ENCODE measurements at places on chromosomes 12 and 14.

DNA sequence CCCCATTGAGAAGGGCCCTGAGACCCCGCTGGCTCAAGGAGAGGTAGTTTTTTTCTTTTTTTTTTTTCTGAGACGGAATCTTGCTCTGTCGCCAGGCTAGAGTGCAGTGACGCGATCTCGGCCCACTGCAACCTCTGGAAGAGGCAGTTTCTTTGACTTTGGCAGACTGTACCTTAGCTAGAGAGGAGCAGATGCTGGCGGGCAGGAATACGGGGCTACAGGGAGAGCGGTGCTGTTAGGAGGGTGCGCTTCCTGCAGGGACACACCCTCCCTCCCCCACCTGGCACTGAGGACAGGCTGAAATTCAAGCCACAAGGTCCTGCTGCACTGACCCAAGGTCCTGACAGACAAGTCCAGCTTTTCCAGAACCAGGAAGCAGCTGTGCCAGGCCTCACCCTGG, 32.2 kb upstream of the NUDT14 start:
- H3K4me3 ChIP-seq: no peak overlapping the region
- H3K27me3 ChIP-seq: no peaks in the 10 kb centered on the region
- no peaks in the 10 kb centered on the region for H3K4me1 ChIP-seq
- no peak for DNase-seq
- H3K36me3 ChIP-seq: peaks cover 43% of the 10 kb centered on the region
- no peak overlapping the region for H3K27ac ChIP-seq

DNA sequence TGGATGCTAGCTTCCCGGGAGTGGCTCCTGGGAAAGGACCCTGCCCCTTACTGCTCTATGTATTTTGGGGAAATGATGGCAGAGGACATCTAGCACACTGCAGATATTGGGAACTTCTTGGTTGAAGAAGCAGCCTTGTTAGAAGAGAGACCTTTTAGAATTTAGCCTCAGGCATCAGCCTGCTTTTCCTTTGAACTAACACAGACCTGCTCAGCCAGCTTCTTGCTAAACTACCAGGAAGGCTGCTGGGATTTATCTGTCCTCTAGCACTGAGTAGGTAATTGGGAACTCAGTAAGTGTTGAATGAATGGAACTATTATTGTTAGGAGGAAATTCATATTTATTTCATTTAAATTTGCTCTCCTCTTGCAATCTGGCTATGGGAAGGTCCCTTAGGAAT, 77.3 kb downstream of the DRAM1 start:
- H3K27ac ChIP-seq: no peak overlapping the region
- H3K27me3 ChIP-seq: no peaks in the 10 kb centered on the region
- no peaks in the 10 kb centered on the region for H3K4me1 ChIP-seq
- H3K36me3 ChIP-seq: no peaks in the 10 kb centered on the region

- H3K36me3 ChIP-seq: no peaks in the 10 kb centered on the region
- no peaks in the 10 kb centered on the region for H3K4me1 ChIP-seq
- no peak overlapping the region for H3K4me3 ChIP-seq
- H3K27ac ChIP-seq: no peak overlapping the region
- no peaks in the 10 kb centered on the region for H3K27me3 ChIP-seq
- DNase-seq: no peak
Measured at GRCh38 chr12:68529466-68529865, 81.2 kb upstream of the RAP1B start.

- no peak overlapping the region for H3K27ac ChIP-seq
- H3K36me3 ChIP-seq: no peaks in the 10 kb centered on the region
- H3K4me1 ChIP-seq: no peaks in the 10 kb centered on the region
- no peaks in the 10 kb centered on the region for H3K27me3 ChIP-seq
Measured at GRCh38 chr12:25797386-25797785, 161.1 kb upstream of the RASSF8 start.

GRCh38 chr12:14554281-14555007, 13.2 kb downstream of the PLBD1 start:
- no peak overlapping the region for H3K27ac ChIP-seq
- H3K4me1 ChIP-seq: peaks cover 12% of the 10 kb centered on the region
- no peak for DNase-seq
- H3K27me3 ChIP-seq: no peaks in the 10 kb centered on the region
- no peaks in the 10 kb centered on the region for H3K36me3 ChIP-seq

- no peak overlapping the region for H3K4me3 ChIP-seq
- H3K36me3 ChIP-seq: no peaks in the 10 kb centered on the region
- DNase-seq: no peak
- no peaks in the 10 kb centered on the region for H3K27me3 ChIP-seq
- H3K27ac ChIP-seq: no peak overlapping the region
- no peaks in the 10 kb centered on the region for H3K4me1 ChIP-seq
Measured at GRCh38 chr14:86619726-86620125, 1089.8 kb downstream of the FLRT2 start.
